ENCODE measurements at places on chromosomes 3 and 15. TPM values are rescaled to one million over a fixed set of nuclear protein-coding genes. Genes with fewer than 3 reads are reported as not detected.

DNA sequence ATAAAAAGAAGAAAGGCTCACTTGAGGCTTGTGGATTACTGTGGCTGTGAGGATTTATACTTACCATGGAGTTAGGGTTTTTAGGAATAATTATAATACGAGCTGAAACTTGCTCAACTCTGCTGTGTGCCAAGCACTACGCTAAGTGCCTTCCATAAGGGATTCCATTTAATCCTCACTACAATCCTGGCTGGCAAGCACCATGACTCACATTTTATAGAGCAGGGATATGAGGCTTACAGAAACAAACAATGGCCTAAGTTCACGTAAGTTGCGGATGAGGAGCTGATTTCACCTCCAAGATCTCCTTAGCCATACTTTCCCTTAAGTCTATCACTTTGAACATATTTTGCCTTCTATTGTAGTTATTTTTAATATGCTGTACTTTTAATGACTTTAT, 43.9 kb upstream of the ARL8B start:
- no peak for DNase-seq
- no peak overlapping the region for H3K27ac ChIP-seq
- H3K36me3 ChIP-seq = no peaks in the 10 kb centered on the region
- H3K4me1 ChIP-seq = no peaks in the 10 kb centered on the region
- no peak overlapping the region for H3K4me3 ChIP-seq

DNA sequence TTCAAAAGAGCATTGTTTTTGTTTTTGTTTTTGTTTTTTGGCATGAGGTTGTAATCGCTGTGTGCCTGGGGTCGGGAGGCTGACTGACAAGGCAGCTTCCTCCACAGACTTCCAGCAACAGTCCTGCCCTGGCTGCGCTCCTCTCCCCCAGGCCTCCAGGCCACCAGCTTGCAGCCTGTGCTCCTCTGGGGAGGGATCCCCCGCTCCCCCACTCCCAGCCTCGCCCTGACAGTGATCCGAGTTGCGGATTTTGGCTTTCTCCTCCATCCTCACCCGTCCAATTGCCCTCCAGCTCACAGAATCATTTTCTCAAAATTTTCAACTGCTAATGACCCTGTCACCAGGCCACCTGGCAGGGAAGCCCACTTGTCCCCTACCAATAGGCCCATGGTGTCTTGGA, 36.5 kb upstream of the PCSK6 start:
- H3K27me3 ChIP-seq = no peaks in the 10 kb centered on the region
- H3K4me1 ChIP-seq = no peaks in the 10 kb centered on the region
- H3K36me3 ChIP-seq = no peaks in the 10 kb centered on the region
- no peak overlapping the region for H3K4me3 ChIP-seq

The FETUB gene
- not detected for total RNA-seq

The EXD1 gene
- 0.41 TPM for total RNA-seq

The CPNE4 gene
- not detected for total RNA-seq

The ALS2CL gene
- total RNA-seq = 0.71 TPM

The POLQ gene
- total RNA-seq = 15.6 TPM

The GOLGA8S gene
- not detected for total RNA-seq

All from neural progenitor cell (in vitro differentiated cells).